Mesothelial cell of epicardium (in vitro differentiated cells): ENCODE measurements at places on chromosomes 6 and 20.

DNA sequence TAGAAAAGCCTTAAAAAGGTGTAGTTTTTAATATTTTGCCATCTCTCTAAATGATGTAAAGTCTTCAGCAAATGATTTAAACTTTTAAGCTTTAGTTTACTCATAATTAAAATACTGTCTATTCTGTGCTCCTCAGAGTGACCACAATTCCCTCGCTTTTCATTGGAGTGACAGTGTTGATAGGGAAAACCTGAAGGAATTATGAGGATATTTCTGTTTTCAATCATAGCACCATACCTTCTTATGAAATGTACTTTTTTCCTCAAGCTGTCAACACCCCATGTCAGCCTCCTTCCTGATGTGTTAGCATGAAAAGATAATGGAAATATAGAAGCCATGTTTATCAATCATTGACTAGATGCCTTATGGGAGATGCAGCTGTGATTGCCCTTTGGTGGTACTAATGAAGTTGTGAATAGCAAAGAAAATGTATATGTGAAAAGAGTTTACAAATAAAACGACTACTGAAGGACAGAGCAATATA lies 145.4 kb upstream of the EYS start:
- no peak for DNase-seq

GRCh38 chr20:21529863-21530262 lies 16.0 kb upstream of the NKX2-2 start:
- DNase-seq = no peak

GRCh38 chr20:51650685-51651134 lies 108.2 kb upstream of the NFATC2 start:
- no peak for DNase-seq

- DNase-seq = no peak
These were observed 16.8 kb upstream of the ACAT2 start for GRCh38 chr6:159745081-159745480.

DNA sequence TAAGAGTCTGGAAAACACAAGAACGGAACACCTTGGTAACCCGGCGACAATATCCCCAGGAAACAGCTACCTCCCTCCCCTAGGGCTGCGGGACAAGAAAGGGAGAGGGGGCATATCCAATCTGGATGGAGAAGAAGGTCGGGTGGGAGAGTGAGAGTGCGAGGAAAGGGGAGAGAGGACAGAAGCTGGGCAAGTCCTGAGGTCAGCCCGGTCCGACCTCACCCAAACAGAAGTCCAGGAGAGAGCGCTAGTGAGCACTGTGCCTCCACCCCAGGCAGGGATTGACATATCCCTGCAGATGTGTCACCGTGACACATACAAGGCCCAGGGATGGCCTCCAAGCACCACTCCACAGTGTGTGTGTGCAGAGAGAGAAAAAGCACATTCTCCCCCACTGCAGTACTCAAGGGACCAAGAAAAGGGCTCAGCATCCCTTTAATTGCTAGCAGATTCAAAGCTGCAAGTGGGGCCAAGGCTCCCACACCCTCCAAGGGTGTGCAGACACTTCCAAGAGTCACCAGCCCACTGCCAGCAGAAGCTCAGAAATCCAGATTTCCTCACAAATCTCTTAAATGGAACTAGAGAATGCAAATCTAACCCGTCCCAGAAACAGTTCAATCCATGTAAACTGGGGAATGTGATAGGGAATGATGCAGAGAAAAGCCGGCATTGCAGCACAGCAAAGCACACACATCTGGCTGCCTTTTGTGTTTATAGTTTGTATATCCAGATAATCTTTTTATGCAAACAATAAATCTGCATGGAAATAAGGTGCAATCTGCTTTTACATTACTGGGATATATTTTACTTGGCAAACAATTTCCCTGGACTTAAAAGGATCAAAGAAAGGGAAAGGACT lies 3.1 kb downstream of the PXDC1 start:
- DNase-seq = no peak

GRCh38 chr6:30615219-30615957 lies 1.7 kb downstream of the PPP1R10 start:
- DNase-seq = peak; percentile 61

DNA sequence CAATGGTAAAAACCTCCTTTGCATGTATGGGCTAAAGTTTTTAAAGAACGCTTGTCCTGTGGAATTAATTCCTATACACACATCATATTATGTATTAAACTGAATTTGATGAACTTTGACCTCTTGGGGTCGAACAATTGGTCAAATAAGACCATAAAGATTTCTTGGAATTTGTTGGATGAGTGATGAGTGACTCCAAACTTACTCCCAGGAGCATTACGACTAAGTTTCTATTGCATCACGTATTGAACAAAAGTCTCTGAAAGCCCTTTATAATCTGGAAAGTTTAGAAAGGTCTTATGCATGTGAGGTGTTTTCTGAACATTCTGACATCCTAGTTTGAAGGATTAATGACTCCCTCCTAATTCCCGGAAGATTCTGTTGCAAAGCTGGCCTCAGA lies 126.9 kb upstream of the BMP5 start:
- DNase-seq = no peak

DNA sequence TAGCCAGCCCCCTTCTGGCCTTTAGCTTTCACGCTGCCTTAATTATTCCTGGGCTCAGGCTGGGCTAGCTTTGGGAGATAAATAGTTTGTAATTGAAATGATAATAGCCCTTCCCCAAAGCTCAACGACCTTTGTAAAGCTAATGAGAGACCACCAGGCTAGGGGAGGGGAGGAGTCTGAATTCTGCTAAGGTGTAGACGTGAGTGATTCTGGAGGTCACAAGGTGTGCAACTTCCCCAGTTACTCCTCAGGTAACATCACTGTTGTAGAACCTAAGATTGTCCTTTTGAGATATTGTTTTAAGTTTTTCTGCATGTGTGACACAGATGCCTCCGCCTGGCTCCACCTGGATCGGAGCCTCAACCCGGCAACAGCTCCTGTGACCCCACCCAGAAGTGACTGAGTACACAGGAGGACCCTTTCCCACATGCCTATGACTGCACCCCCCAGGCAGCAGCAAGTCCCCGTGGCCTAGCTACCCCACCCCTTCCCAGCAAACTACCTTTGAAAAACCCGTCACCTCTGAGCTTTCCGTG lies 5.8 kb upstream of the GPR31 start:
- no peak for DNase-seq

DNA sequence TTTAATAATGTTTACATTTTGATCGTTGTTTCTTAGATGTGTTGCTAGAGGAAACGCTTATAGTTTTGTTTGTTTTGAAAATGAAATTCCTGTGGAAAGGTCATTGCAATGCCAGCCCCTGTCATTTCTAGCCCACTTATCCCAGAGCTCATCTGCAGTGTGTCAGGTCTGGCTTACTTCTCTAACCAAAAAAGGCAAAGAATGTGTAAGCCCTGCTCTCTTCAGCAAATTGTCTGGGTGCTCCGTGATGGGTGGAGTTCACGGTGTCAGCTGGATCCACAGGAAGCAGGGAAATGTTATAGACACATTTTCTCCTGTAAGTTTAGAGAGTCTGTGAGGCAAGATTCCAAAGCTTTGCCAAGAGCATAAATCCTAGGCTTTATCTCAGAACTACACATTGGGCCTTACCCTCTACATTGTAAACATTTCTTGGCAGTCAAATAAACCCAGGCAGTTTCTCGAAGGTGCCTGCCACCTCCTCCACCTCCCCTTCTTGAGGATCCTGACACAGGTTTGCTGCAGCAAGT lies 50.9 kb downstream of the RPRD1B start:
- no peak for DNase-seq

GRCh38 chr6:16274483-16274882 lies 36.1 kb downstream of the GMPR start:
- no peak for DNase-seq

DNA sequence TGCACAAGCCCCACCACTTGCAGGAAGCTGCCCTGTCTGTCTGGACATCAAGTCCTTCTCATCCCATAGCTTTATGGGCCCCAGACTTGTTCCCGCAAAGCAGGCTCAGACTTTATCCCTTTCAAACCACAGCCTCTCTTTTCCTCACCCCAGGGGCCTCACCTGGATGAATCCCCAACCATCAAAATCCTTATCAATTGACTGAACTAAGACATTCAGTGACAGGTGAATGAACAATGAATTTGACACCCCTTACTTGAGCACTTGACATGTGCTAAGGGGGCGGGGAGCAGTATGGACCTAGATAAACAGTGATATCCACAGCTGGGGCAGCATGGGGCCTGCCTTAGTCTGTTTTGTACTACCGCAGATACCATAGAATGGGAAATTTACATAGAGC lies 5.0 kb downstream of the RAB44 start:
- DNase-seq = no peak

- no peak for DNase-seq
These were observed 15.3 kb upstream of the SRSF6 start for GRCh38 chr20:43442282-43442880.

GRCh38 chr6:118285791-118286190 lies 262.3 kb upstream of the PLN start:
- no peak for DNase-seq

- no peak for DNase-seq
These were observed 602.7 kb downstream of the PRKN start for GRCh38 chr6:162124710-162125435.

- no peak for DNase-seq
These were observed 106.5 kb upstream of the TRAF3IP2 start for GRCh38 chr6:111711984-111712752.

DNA sequence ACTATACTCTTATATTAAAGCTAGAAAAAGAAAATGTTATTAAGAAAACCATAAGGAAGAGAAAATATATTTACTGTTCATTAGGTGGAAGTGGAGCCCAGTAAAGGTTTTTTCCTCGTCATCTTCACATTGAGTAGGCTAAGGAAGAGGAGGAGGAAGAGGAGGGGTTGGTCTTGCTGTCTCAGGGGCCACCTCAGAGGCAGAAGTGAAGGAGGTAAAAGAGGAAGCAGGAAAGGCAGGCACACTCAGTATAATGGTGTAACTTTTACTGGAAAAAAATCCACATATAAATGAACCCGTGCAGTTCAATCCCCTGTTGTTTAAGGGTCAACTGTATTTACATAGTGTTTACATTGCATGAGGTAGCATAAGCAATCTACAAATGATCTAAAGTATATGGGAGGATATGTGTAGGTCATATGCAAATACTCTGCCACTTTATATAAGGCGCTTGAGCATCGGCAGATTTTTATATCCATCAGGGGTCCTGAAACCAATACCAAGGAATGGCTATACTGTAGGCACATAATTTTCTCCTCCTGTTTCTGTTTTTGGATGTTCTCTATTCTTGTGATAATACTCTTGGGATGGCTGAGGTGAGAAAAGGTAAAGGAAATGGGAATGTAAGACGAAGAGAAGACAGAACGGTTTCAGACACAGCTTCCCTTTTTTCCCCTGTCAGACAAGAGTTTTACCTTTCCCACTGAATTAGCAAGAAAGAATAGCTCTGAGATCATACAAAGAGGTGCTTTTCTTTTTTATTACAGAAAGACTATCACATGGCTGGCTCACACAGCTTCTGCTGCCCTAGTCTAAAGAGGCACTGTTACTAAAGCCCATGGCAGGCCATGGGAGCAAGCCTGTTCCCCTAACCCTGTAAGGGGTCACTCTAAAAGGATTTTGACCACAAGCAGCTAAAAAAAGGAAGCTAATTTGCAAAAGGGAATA lies 59.9 kb downstream of the NUDT3 start:
- DNase-seq = no peak

DNA sequence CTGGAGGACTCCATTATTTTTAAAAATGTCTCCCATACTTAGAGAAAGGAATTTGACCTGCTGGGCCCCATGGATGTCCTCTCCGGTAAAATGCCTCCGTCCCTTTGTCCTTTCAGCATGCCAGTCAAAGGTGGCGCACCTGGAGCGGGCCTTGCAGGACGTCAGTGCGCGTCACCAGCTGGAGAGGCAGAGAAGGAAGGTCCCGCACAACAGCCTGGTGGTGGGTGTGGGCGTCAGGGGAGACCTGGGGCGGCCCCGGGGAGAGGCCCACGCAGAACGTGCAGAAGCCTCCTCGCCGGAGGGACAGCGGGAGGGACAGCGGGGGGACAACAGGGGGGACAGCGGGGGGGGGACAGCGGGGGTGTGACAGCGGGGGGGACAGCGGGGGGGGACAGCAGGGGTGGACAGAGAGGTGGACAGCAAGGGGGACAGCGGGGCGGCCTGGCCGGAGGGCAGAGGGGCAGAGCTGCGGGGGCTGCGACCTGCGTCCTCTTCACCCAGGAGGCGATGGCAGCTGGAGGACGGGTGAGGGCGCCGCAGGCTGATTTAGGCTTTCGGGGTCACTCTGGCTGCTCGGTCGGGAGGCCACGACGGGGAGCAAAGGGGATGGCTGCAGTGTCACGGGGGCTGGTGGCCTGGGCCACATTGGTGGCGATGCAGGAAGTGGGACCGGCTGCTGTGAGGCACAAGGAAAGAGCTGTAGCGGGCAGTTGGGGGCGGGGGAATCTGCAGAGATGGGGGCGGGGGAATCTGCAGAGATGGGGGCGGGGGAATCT lies 859 bp upstream of the KIF25 start:
- no peak for DNase-seq

DNA sequence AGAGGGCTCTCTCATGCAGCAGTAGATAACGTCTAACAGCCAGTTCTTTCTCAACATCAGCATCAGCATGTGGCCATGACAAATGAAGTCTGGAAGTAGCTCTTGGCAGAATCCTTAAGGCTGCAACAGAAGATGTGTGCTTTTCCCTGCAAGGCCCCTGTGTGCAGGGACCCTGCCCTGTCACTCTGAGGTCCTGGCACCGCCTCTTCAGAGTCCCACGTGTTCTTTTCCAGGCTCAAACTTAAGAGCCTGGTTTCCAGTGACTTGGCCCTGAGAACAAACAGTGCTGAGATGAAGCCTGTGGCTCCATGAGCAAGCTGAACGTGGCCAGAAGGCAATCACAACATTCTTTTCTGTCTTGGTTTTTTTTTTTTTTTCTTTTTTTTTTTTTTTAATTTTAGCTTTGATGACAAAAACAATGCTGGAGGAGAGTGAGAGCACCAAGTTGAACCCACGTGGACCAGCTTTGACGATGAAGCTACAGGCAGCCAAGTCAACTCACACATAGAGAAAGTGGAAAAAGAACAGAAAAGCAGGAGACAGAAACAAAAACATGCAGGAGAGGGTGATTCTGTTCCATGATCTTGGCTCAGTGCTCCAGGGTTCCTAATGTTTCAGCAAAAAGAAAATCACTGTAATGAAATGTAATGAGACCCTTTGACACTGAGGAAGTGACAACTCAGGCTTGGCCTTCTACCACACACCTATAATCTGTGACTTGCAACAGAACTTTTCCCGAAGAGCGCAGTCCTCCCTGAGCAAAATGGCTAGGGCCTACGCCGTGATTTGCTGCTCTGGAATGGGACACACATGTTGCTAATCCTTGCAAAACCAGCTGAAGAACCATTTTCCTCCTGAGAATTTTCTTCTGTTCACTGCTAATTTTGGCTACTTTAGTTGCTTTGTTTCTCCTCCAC lies 86.1 kb downstream of the FOXC1 start:
- DNase-seq = no peak
